Right renal pelvis (tissue), 4 donors: ENCODE measurements at places on chromosomes 16 and 17. TPM values are rescaled to one million over a fixed set of nuclear protein-coding genes. Genes with fewer than 3 reads are reported as not detected.

Gene PERCC1
- polyA plus RNA-seq, result not detected

Gene PARN
- 42.1 TPM for polyA plus RNA-seq

Gene HBA1
- 845 TPM for polyA plus RNA-seq

Gene PSKH1
- 38.0 TPM for polyA plus RNA-seq

Gene C17orf58
- 24.7 TPM for polyA plus RNA-seq

Gene DPEP1
- 22.5 TPM for polyA plus RNA-seq

Gene RBFOX1
- 1.6 TPM for polyA plus RNA-seq

Gene CCL22
- polyA plus RNA-seq, result not detected

Gene FNDC8
- not detected for polyA plus RNA-seq
